Thoracic aorta (tissue), 2 donors: ENCODE measurements at places on chromosomes 7 and 10.

- no peak for DNase-seq
Observed at GRCh38 chr7:82428186-82428961, 15.2 kb downstream of the CACNA2D1 start.

DNA sequence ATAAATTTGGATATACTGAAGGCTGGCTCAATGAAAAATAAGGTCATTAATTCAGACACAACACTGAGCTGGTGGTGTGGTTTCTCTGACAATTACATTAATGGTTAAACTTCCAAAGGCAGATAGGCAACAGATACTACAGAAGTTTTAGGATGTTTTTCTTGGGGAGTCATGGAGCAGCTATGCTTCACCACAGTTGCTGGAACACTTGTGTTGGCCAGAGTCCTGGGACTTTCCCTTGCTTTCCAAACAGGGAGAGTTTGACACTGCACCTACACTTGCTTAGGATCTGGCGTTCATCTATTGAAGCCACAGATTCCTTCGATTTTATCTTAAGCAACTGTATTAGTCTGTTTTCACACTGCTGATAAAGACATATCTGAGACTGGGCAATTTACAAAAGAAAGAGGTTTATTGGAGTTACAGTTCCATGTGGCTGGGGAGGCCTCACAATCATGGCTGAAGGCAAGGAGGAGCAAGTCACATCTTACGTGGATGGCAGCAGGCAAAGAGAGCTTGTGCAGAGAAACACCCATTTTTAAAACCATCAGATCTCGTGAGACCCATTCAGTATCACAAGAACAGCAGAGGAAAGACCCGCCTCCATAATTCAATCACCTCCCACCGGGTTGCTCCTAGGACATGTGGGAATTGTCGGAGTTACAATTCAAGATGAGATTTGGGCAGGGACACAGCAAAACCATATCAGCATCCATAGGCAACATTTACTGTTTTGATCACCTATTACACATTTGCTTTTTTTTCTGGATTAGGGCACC is 27.8 kb upstream of the TMEM178B start:
- DNase-seq = no peak

GRCh38 chr7:116528008-116528789 is 3.4 kb downstream of the CAV1 start:
- peak; percentile 57 for DNase-seq

- DNase-seq = no peak
Observed at GRCh38 chr7:50206453-50207250, 97.9 kb upstream of the IKZF1 start.

GRCh38 chr7:133358708-133359107 is 105.8 kb downstream of the EXOC4 start:
- no peak for DNase-seq

DNA sequence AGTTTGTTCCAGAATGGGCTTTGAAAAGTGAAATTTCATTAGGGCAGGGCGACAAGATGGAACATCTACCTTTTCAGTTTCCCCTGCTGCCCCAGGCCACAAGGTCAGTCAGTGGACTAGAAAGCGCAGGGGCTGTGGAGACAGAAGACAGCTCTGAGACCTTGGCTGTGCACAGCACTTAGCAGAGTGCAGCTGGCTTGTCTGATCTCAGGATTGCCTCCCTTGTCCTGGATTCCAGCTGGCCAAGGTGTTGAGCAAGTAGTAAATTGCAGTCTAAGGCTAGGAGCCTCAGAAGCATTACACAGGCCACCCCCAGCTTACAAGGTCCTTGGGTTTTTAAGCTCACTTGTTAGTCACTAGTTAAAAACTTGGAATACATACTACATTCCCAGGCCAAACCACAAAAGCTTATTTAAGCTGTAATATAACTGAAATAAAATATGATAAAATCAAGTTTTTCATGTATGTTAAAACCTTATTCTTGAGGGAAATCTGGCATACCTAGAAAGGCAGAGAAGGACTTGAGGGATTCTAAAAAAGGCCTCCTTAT is 67.3 kb upstream of the NPY start:
- DNase-seq = no peak
